Temporal lobe (tissue), 4 donors: ENCODE measurements at places on chromosomes 3 and 15. TPM values are rescaled to one million over a fixed set of nuclear protein-coding genes. Genes with fewer than 3 reads are reported as not detected.

ISL2 gene
- total RNA-seq: not detected

CPLX3 gene
- 0.49 TPM for total RNA-seq

GP5 gene
- under 0.01 TPM for total RNA-seq

DPH6 gene
- total RNA-seq: 9.3 TPM

ERICH6 gene
- 0.25 TPM for total RNA-seq
